ENCODE measurements at places on chromosomes 3 and 15.
A peak's percentile ranks its signal among the peaks of the same experiment; 100 is the strongest.

DNA sequence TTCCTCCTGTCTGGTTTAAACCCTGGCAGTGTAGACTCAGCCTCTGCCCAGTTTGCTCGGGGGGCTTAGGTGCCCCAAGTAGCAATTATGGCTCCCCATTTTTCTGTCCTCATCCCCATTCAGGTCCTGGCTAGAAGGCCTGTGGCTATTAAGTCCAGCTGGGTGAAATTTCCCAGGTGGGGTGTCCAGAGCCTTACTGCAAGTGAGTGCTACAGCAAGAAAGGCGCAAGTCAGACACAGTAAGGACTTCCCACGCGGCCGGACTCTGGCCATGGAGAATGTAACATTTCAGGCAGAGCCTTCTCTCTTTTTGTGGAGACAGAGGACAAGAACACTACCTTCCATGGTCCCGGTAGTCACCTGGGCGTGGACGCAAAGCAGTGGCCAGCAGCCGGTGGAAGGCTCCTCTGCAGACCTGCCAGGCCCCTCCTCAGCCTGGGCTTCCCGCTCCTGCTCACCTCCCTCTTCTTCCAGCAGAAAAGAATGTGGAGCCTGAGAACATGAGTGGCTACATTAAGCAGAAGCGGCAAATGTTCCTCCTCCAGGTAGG lies 23.3 kb downstream of the CFAP100 start:
- no peak for DNase-seq

DNA sequence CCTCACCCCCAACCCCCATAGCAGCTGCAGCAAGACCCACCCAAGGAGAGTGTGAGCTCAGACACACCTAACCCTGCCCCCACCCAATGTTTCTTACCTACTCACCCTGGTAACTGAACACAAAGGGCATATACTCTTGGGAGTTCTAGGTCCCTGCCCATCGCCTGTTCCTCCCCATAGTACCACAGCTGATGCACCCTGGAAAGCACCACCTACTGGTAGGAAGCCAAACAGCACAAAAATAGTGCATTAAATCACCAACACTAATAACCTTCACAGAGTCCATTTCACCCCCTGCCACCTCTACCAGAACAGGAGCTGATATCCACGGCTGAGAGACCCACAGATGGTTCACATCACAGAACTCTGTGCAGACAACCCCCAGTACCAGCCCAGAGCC lies 245.2 kb downstream of the EFHB start:
- DNase-seq = no peak

DNA sequence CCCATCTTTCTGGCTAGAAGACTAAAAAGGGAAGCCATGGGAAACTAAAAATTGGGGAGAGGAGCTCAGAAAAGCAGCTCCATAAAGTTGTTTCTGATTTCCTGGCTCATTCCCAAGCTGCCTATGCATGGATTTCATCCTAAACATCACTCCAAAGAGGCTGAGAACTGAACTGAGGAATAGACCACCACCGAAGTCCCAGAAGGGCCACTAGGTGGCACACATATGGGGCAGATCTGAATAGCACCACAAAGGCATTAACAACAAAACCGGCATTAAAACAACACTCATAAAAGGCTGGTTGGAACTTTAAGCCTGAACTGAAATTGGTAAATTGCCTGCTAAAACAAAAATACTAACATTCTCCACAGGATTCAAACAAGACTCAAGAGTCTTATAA lies 106.3 kb downstream of the PLD1 start:
- no peak for DNase-seq

DNA sequence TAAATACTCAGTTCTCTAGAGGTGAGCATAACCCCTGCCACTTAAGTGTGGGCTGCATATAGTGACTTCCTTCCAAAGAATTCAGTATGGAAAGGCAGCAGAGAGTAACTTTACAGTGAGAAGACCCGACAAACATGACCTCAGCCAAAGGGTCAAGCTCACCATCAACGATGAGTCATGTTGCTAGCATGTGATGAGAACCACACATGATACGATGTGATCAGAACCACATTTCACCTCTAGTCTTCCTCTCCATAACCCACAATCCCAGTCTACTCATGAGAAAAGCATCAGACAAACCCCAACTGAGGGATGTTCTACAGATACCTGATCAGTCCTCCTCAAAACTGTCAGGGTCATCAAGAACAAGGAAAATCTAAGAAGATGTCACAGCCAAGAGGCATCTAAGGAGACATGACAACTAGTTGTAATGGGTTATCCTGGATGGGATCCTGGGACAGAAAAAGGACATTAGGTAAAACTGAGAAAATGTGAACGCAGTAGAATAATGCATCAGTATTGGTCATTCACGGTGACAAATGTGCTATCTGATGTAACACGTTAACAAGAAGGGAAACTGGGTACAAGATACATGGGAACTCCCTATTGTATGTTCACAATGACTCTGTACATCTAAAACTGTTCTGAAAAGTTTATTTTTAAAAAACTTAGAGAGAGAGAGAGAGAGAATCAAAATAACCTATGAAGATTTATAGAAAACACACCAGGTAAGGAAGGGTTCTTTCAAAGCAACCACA lies 28.3 kb downstream of the SEC61A1 start:
- DNase-seq = no peak

- no peak for DNase-seq
These were observed 374.1 kb upstream of the TBL1XR1 start for GRCh38 chr3:177571271-177571943.

GRCh38 chr15:68277131-68277602 lies 378 bp upstream of the FEM1B start:
- no peak for DNase-seq

DNA sequence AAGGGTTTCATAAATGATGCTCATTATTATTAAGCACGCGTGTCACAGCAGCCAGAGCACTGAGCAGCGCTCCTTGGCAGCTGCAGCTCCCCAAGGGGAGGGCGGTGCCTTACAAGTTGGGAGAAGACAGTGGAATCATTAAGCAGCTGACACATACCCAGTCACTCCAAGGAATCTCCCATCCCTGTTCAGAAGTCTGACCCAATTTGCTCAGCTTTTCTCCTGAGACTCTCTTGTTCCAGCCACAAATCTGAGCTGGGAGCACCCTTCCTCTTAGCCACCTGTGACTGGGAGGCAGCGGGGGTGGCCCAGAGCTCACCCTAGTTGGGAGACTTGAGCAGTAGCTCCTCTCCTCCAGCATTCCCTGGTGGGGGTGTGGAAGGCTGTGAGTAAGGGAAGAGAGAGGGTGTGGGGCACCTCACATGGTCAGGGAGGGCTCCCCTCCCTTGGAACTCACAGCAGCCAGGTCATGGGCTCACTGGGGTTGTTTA lies 64.3 kb downstream of the DUT start:
- no peak for DNase-seq

GRCh38 chr15:100097342-100098127 lies 244.2 kb downstream of the ADAMTS17 start:
- DNase-seq = no peak

- DNase-seq = no peak
These were observed 286.4 kb downstream of the EPHB1 start for GRCh38 chr3:135081451-135081850.

DNA sequence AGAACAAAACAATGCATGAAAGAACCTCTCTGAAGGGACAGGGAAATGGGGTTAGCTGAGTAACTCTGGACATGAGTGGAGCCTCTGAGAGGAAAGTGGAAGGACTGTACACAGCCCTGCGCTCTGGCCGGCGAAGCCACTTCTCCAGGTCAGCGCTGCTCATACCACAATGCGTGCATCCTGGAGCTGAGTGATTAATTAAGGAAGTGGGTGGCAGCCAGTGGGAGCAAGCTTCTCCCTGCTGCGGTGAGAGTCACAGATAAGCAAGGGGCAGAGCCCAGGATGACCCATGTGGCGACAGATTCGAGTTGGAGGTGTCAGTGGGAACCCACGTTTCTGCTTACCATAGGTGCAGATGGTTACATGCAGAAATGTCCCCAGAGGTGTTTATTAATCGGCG lies 48.0 kb downstream of the KLF15 start:
- DNase-seq = no peak

GRCh38 chr3:168085491-168086119 lies 10.1 kb downstream of the GOLIM4 start:
- no peak for DNase-seq

DNA sequence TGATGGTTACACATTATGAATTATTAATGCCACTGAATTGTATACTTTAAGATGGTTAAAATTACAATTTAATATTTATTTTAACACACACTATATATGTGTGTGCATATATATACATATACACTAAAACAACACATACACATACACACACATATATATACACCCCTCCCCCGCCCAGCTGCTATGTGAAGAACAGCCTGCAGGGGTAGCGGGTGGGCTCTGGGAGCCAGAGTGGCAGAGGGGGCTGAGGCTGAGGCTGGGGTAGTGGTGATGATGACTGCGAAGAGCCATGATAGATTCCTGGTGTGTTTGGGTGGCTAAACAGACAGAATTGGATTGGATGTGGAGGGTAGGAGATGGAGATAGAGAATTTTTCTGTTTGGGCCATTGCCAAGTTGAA lies 39.4 kb upstream of the APEH start:
- DNase-seq = no peak

DNA sequence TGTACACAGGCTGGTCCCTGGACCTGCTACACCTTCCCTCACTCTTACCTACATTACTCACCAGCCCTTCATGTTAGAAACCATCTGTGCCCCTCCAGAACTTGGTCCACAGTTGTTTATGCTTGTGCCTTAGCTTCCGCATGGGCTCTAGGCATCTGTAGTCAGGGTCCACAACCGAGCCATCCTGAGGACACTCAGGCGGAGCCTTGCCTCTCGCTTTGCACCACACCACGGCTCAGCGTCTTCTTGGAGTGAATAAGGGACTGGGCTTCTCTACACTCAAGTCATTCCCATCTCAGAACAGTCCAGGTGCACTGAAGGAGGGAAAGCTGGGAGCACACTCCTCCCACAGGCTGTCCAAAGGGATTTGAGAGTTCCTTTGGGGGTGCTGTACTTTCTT lies 97.8 kb downstream of the HMG20A start:
- no peak for DNase-seq

- DNase-seq = no peak
These were observed 34.2 kb upstream of the SYN2 start for GRCh38 chr3:11969986-11970385.

- DNase-seq = no peak
These were observed 309.6 kb upstream of the TLE3 start for GRCh38 chr15:70407336-70407670.

DNA sequence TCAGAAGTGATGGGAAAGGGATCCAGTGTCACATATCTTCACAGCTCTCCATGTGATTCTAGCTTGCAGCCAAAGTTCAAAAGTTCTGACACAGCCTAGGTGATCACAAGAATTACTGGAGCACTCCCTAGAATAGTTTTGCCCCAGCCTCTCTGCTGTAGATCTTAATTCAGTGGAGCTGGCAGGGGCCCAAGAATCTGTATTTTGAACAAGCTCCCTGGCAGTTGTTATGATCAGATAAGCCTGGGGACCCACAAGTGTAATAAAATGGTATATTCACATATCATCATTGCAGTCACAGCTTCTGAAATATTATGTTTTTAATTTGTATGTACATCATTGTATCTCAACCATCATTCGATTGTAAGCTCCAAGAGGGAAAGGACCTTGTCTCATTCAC lies 62.3 kb downstream of the NOX5 start:
- no peak for DNase-seq

GRCh38 chr3:143307613-143308183 lies 188.1 kb downstream of the CHST2 start:
- DNase-seq = no peak

GRCh38 chr15:81197255-81197630 lies 564 bp downstream of the IL16 start:
- DNase-seq = no peak

DNA sequence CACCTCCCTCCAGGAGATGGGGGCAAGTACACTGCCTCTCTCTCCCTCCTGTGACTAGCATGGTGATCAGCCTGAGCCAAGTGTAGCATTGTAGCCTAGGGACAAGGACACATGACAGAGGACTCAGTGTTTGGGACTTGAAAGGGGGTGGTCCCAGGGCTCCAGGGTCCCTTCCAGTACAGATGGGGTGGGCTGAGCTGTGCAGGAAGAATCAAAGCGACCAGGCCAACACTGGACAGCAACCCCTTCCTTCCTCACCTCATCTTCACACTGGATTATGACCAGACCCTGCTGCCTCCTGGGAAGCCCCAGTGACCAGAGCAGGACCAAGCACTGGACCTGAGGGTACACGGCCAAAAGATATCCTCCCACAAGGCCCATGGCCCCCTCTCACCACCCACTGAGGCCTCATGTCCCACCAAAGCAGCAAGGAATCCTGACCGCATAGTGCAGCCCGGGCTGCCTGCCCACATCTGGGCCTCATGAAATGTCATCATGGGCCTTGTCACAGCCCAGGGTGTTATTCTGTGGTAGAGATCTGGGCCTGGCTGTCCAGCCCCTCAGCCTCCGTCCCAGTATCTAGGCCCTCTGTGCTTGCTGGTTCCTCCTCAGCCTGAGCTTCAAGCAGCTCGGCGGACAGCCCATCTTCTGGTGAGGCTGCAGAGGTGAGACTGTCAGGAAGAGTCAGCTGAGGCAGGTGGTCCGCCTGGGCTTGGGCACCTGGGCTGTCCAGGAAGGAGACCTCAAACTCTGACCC lies 9.5 kb downstream of the GORASP1 start:
- no peak for DNase-seq

- peak; percentile 72 for DNase-seq
These were observed 35.6 kb downstream of the DAPK2 start for GRCh38 chr15:64010719-64011118.

DNA sequence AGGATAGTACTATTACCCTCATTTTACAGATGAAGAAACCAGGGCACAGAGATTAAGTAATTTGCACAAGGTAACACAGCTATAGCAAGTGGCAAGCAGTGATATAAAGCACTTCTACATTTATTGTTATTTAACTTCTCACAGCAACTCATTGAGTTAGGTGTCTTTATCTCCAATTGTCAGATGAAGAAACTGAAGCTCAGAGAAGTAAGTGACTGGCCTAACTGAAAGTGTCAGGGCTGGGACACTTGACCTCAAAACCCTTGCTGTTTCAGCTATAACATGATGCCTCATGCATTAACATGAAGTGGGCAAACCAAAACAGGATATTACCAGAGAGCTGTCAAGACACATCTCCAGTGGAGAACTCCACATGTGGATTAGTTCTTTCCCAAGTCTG lies 65.8 kb upstream of the LEKR1 start:
- no peak for DNase-seq

- no peak for DNase-seq
These were observed 28.6 kb upstream of the SH3BP5 start for GRCh38 chr3:15360788-15361493.

Data from stimulated activated CD8-positive, alpha-beta memory T cell treated with anti-CD3 and anti-CD28 coated beads, Interleukin-4, amount 100 ng/mL, for 1 hour (primary cell).